ENCODE measurements at places on chromosomes 13 and 19.

GRCh38 chr19:55624109-55625003, at the start of gene ZNF784:
Gene ZNF784 (minus strand): TSS chr19:55624566. CDS start chr19:55624561, 5 bp downstream.
- peak; percentile 84 for DNase-seq

- peak; percentile 51 for DNase-seq
Measured at GRCh38 chr13:113493315-113493951, 2.9 kb upstream of the DCUN1D2 start.

- no peak for DNase-seq
Measured at GRCh38 chr13:30409886-30410704, 12.2 kb upstream of the UBE2L5 start.

DNA sequence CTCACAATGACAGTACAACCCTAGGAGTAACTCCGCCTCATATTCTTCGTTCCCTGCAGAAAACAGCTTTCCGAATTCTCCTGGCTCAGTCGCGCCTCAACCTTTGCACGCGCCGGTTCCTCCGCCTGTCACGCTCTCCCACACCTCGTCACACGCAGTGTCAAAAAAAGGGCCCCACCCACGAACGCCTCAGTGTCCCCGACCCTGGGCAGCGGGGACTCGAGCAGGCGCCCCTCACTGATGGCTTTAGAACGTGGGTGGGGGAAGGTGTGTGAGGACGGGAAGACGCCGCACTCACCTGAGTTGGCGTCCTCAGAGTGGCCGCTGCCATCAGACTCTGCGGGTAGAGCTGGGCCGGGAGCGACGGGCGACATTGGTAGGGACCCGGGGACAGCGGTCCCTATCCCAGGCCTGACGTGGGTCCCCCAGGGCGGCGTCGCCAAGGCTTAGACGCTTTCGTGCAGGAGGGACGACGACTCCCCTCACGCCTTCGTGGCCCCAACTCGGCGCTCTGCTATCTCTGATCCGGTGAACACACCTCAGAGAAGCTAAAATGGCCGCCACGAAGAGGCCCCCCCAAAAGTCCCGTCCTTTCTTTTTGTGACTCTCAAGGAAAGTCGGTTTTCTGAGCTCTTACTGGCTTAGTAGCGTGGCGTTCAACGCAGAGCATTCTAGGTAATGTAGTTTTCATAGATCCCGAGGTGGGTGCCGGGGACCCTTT, at the start of gene ZNF154:
TSS of gene ZNF154 (minus strand) at position 564 of the 721 bp plus-strand sequence. CDS start at position 331, 233 bp downstream.
- DNase-seq: no peak
